ENCODE measurements at places on chromosomes 1 and 21.

- H3K4me1 ChIP-seq, result no peaks in the 10 kb centered on the region
- no peak overlapping the region for H3K4me3 ChIP-seq
- no peaks in the 10 kb centered on the region for H3K36me3 ChIP-seq
- no peaks in the 10 kb centered on the region for H3K27me3 ChIP-seq
- DNase-seq, result no peak
- H3K27ac ChIP-seq, result no peak overlapping the region
Observed at GRCh38 chr1:77556045-77556444, 126.4 kb downstream of the ZZZ3 start.

GRCh38 chr1:5495596-5496410, 496.4 kb downstream of the NPHP4 start:
- no peaks in the 10 kb centered on the region for H3K27me3 ChIP-seq
- H3K36me3 ChIP-seq, result no peaks in the 10 kb centered on the region
- H3K27ac ChIP-seq, result no peak overlapping the region
- no peaks in the 10 kb centered on the region for H3K4me1 ChIP-seq
- no peak overlapping the region for H3K4me3 ChIP-seq
- no peak for DNase-seq

DNA sequence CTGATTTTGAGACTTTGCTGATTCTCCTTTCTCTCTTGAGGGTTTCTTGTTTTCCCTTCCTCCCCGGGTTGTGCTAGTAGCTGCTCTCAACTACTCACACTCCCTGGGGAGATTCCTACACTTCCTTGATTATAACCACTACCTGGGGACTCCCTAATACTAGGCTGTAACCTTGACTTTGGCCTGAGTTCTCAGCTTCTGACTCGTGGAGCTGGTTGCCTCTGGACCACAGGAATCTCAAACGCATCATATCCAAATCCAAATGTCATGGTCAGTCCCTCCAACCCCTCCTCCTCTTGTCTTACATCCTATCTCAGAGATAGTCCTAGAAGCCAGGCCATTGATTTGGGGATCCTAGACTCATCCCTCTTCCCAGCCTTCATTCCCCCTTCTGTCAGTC, 12.0 kb downstream of the MOV10 start:
- H3K4me1 ChIP-seq, result no peaks in the 10 kb centered on the region
- no peak for DNase-seq
- no peak overlapping the region for H3K27ac ChIP-seq
- no peaks in the 10 kb centered on the region for H3K27me3 ChIP-seq

DNA sequence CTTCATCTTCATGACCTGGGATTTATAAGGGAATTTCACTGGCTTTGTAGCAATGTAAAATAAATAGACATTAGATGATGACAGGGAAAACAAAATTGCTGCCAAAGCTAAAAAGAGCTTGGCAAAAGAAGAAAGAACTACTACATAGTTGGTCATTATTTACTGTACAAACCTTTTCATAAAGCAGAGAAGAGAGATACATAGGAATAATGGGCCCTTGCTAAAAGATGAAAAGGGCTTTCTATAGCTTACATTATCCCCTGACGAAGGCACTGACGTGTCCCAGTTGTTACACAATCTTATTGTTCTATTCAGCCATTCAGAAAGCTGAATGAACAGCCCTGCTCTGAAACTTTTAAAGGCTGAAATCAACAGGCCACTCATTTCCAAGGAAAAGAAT, 57.1 kb downstream of the ZC3H11B start:
- no peaks in the 10 kb centered on the region for H3K4me1 ChIP-seq
- H3K27me3 ChIP-seq, result no peaks in the 10 kb centered on the region
- H3K4me3 ChIP-seq, result no peak overlapping the region
- no peak for DNase-seq
- no peak overlapping the region for H3K27ac ChIP-seq

- H3K4me3 ChIP-seq, result no peak overlapping the region
- no peak overlapping the region for H3K27ac ChIP-seq
- H3K27me3 ChIP-seq, result no peaks in the 10 kb centered on the region
- DNase-seq, result no peak
Observed at GRCh38 chr1:190667914-190668313, 190.2 kb upstream of the BRINP3 start.

GRCh38 chr1:33060579-33061083, 20.3 kb upstream of the AZIN2 start:
- H3K4me3 ChIP-seq, result no peak overlapping the region
- no peaks in the 10 kb centered on the region for H3K4me1 ChIP-seq
- no peak for DNase-seq
- no peaks in the 10 kb centered on the region for H3K27me3 ChIP-seq
- no peaks in the 10 kb centered on the region for H3K36me3 ChIP-seq
- no peak overlapping the region for H3K27ac ChIP-seq

GRCh38 chr1:93961906-93962305, 52.7 kb upstream of the GCLM start:
- no peak for DNase-seq
- H3K4me1 ChIP-seq, result no peaks in the 10 kb centered on the region
- peak overlapping the region; percentile 24 for H3K27ac ChIP-seq

DNA sequence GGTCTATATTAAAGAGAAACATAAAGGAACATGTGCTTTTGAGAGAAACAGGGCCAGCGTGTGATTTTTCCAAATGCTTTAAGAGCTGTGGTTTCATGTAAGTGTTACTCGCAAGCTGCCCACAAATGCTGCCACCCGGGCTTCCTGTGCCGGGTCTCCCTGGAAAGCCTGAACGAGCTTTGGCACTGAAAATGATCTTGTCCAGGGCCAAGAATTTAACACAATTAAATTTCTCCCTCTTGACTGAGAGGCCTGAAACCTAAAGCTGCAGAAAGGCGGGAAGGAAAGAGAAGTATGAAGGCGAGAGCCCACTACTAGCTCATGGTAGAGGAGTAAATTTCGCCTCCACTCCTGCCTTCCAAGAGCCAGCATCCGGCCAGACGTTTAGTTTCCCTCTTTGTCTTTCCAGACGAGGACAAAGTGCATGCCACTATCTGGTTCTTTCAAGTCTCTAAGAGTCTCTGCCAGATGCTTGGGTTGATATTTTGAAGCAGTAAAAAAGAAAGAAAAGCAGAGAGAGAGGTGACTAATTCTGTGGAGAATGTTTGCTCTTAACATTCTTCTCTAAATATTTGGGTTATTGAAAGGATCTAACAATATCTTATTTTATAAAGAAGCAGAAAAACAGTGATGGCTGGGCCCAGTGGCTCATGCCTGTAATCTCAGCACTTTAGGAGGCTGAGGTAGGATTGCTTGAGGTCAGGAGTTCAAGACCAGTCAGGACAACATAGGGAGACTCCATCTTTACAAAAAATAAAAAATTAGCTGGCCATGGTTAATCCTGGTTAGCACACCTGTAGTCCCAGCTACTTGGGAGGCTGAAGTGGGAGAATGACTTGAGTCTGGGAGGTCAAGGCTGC, 100.0 kb upstream of the HNRNPU start:
- H3K4me1 ChIP-seq, result peaks cover 6% of the 10 kb centered on the region
- no peak overlapping the region for H3K4me3 ChIP-seq
- no peaks in the 10 kb centered on the region for H3K36me3 ChIP-seq
- DNase-seq, result no peak
- no peaks in the 10 kb centered on the region for H3K27me3 ChIP-seq

GRCh38 chr1:16175610-16176553, 20.0 kb upstream of the EPHA2 start:
- H3K4me3 ChIP-seq, result no peak overlapping the region
- peak; percentile 89 for DNase-seq
- no peaks in the 10 kb centered on the region for H3K36me3 ChIP-seq
- H3K27me3 ChIP-seq, result no peaks in the 10 kb centered on the region

DNA sequence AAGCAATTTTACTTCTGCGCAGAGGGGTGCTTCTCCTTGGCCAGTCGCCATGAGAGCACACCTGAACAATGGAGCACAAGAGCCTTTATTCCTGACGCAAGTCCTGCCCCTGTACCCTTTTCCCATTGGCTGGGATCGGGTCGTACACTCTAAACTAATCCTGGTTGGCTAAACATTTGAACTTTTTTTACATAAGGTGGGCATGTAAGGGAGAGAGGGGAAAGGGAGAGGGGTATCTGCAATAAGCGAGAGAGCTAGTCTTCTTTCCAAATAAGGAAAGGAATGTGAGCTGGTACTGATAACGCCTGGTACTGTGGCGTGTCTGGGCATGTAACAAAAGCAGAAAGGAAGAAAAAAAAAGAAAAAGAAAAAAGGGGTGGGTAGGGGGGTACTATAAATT, 21.8 kb downstream of the MFSD2A start:
- DNase-seq, result no peak
- no peak overlapping the region for H3K27ac ChIP-seq
- no peaks in the 10 kb centered on the region for H3K4me1 ChIP-seq

GRCh38 chr1:214022229-214022791, 34.5 kb downstream of the PROX1 start:
- H3K27me3 ChIP-seq, result no peaks in the 10 kb centered on the region
- H3K27ac ChIP-seq, result no peak overlapping the region
- H3K36me3 ChIP-seq, result no peaks in the 10 kb centered on the region

DNA sequence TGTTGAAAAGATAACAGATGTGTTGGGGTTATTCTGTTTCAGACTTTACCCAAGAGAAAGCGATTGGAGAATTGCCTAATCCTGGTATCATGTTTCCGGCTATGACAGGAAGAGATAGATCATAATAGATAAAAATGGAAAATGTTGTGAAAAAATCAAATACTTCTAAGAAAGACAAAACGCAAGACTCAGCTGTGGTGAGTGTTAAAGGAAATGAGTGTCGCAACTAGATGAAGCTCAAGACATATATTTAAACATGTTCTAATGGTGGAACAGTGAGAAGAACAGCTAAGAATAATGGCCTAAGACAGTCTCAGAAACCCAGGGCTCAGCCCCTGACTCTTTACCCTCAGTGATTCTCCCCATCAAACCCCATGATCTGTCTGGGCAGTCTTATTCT, 426.7 kb upstream of the RUNX1 start:
- peaks cover 1% of the 10 kb centered on the region for H3K36me3 ChIP-seq
- no peaks in the 10 kb centered on the region for H3K4me1 ChIP-seq
- no peak for DNase-seq
- H3K4me3 ChIP-seq, result no peak overlapping the region

- DNase-seq, result no peak
- no peaks in the 10 kb centered on the region for H3K36me3 ChIP-seq
- no peak overlapping the region for H3K4me3 ChIP-seq
Observed at GRCh38 chr21:37758982-37759381, 157.3 kb downstream of the KCNJ6 start.

DNA sequence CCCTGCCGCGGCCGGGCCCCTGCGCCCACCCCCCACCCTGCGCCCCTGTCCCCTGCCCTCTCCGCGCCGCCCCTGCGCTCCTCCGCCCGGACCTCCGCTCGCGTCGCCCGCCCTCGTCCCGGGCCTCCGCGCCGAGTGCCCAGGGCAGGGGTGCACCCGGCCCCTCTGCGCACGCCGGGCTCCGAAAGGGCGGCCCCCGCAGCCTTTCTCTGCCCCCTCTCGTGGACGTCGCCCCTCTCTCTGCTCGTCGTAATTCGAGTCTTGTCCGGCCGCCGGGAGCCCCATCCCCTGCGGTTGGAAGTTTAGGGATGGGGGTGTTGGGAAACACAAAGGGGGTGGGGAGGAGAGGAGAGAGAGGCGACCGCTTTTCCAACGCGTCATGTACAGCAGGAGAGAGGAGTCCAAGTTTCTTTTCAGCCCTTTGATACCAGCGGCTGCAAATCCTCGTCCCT, 407 bp downstream of the GALNT2 start:
- H3K36me3 ChIP-seq, result no peaks in the 10 kb centered on the region
- H3K27ac ChIP-seq, result peak overlapping the region; percentile 92
- peak overlapping the region; percentile 89 for H3K4me3 ChIP-seq
- peaks cover 6% of the 10 kb centered on the region for H3K4me1 ChIP-seq
- H3K27me3 ChIP-seq, result no peaks in the 10 kb centered on the region
- DNase-seq, result peak; percentile 40

DNA sequence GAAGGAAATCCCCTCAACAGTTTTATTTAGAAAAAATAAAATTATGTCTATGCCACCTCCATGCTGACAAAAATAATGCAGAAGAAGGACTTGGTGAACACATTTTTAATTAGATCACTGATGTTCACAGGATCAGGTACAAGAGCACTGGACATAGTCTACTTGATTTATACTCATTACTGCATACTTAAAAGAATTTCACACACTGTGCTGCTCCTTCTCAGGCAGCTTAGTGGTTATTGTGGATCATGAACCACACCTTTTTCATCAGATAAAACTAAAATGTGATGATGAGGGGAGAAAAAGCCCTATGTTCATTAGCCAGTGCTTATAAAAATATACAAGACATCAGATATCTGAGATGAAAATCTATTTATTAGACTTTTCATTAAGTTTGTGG, 103.3 kb upstream of the DPH5 start:
- no peaks in the 10 kb centered on the region for H3K4me1 ChIP-seq
- no peak overlapping the region for H3K4me3 ChIP-seq
- no peak overlapping the region for H3K27ac ChIP-seq
- H3K36me3 ChIP-seq, result no peaks in the 10 kb centered on the region
- DNase-seq, result no peak

GRCh38 chr1:15070145-15070748, 83.3 kb upstream of the TMEM51 start:
- H3K36me3 ChIP-seq, result no peaks in the 10 kb centered on the region
- DNase-seq, result no peak
- no peaks in the 10 kb centered on the region for H3K4me1 ChIP-seq

GRCh38 chr1:46062651-46063319, 69.6 kb downstream of the PIK3R3 start:
- no peaks in the 10 kb centered on the region for H3K4me1 ChIP-seq
- no peaks in the 10 kb centered on the region for H3K36me3 ChIP-seq
- no peak for DNase-seq
- no peaks in the 10 kb centered on the region for H3K27me3 ChIP-seq
- H3K27ac ChIP-seq, result no peak overlapping the region

GRCh38 chr1:223770621-223771315, 58.4 kb downstream of the CAPN2 start:
- H3K27me3 ChIP-seq, result no peaks in the 10 kb centered on the region
- peaks cover 7% of the 10 kb centered on the region for H3K4me1 ChIP-seq

- no peak for DNase-seq
- H3K4me3 ChIP-seq, result no peak overlapping the region
- no peaks in the 10 kb centered on the region for H3K36me3 ChIP-seq
- H3K4me1 ChIP-seq, result peaks cover 9% of the 10 kb centered on the region
Observed at GRCh38 chr21:43367296-43367695, 59.6 kb downstream of the SIK1 start.

DNA sequence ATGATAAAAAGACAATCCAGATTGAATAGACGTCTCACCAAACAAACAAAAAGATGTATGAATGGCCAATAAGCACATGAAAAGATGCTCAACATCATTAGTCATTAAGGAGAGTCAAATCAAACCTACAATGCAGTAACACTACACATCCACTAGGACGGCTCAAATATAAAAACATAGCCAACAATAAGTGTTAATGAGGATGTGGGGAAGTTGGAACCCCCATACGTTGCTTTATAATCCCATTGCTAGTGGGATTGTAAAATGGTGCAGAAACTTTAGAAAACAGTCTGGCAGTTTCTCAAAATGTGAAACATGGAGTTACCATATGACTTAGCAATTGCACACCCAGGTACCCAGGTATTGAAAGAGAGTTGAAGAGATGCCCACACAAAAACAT, 14.7 kb upstream of the IL24 start:
- no peak overlapping the region for H3K27ac ChIP-seq
- no peaks in the 10 kb centered on the region for H3K4me1 ChIP-seq
- no peak overlapping the region for H3K4me3 ChIP-seq
